ENCODE measurements at places on chromosomes 3 and 15.

DNA sequence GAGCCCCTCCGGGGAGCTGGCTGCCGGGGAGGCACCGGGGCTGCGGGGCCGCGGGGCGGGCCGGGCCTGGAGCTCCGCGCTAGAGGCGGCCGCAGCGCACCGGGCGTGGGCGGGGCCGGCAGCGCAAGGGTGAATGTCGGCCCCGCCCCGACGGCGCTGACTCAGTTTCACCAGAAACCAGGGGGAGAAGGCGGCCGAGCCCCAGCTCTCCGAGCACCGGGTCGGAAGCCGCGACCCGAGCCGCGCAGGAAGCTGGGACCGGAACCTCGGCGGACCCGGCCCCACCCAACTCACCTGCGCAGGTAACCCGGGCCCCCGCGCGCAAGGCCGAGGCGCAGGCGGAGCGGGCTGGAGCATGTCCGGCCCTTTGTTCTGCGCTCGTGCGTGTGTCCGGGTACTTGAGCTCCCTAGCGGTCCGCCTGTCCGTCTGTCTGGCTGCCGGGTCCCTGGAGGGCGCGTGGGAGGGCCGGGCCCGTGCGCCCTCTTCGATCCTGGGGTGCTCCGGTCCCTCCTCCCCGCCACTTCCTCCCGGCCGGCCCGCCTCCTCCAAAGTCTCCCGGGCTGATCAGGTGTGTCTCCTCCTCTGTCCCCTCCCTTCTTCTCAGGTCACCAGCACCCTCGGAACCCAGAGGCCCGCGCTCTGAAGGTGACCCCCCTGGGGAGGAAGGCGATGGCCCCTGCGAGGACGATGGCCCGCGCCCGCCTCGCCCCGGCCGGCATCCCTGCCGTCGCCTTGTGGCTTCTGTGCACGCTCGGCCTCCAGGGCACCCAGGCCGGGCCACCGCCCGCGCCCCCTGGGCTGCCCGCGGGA lies at the start of gene SPINT1:
Gene SPINT1 (plus strand): TSS at position 164 of the 811 bp plus-strand sequence. CDS start 507 bp downstream, at position 671.
- DNase-seq, result no peak

DNA sequence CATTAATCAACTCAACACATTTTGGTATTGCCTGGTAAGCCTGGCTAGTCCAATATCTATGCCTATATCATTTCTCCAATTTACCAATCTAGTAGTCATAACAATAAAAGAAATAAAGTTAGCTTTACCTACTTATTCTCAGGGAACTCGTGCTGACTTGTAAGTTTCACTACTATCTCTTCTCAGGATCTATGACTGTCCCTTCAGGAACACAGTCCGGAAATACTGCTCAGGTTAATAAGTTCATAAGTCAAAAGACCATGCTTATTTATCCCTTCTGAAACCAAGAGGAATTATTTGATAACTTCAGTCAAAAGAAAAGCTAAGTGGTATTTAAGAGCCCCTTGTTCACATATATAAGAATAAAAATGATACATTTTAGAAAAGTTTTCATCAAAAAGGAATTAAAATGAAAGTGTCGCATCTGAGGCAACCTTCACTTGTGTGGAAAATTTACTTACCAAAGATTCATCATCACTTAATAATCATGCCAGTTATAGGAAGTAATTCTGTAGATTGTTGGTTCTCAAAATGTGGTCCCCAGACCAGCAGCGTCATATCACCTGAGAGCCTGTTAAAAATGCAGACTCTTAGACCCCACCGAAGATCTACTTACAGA lies 15.5 kb upstream of the THRB start:
- DNase-seq, result no peak

DNA sequence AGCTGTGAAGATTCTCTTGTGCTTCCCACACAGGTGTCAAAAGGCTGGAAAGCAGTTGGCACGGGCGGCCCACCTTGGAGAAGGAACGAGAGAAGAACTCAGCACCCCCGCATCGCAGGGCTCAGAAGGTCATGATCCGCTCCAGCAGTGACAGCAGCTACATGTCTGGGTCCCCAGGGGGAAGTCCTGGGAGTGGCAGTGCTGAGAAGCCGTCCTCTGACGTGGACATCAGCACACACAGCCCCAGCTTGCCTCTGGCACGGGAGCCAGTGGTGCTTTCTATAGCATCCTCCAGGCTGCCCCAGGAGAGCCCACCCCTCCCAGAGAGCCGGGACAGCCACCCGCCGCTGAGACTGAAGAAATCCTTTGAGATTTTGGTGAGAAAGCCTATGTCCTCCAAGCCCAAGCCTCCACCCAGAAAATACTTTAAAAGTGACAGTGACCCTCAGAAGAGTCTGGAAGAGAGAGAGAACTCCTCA lies 31.4 kb downstream of the STARD5 start:
- peak; percentile 37 for DNase-seq

GRCh38 chr3:121942116-121942786 lies 48.0 kb downstream of the SLC15A2 start:
- no peak for DNase-seq

GRCh38 chr3:195186041-195186709 lies 84.8 kb downstream of the XXYLT1 start:
- no peak for DNase-seq

DNA sequence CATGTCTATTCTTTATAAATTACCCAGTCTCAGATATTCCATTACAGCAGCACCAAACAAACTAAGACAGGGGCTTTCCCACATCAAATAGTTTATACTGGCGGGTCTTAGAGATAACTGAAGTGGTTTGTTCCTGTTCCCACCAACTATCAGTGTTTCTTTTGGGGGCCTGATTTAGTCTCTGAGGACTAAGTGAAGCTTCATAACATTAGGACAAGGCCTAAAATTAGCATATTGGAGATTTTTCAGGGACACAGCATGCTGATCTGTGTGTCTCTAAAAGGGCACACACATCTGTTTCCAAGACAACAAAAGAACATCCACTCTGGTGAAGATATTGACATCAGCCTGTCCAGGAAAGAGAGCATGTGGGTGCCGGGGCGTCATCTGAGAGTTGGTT lies 72.6 kb upstream of the SEMA6D start:
- no peak for DNase-seq

DNA sequence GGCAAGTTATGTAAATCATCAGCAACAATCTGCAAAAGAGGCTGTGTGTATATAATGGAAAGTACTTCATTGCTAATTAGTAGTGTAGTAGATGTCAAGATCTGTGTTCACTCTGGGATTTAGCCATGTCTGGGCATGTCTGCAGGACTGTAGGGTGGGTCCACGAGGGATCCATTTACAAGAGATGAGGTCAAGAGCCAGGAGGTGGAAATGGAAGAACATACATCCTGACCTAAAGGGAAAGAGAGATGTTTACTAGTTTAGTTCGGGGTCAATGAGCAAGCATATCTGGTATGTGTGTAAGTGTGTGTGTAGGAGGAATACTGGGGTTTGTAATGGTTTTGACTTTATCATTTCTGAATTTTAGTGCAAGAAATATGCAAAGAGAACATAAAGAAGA lies 171.5 kb upstream of the NANOGP8 start:
- no peak for DNase-seq

GRCh38 chr3:197775317-197775716 lies 15.7 kb upstream of the LRCH3 start:
- no peak for DNase-seq

GRCh38 chr15:34259566-34259965 lies 34.8 kb downstream of the EMC4 start:
- no peak for DNase-seq

GRCh38 chr15:31268911-31269784 lies 57.5 kb upstream of the KLF13 start:
- no peak for DNase-seq

DNA sequence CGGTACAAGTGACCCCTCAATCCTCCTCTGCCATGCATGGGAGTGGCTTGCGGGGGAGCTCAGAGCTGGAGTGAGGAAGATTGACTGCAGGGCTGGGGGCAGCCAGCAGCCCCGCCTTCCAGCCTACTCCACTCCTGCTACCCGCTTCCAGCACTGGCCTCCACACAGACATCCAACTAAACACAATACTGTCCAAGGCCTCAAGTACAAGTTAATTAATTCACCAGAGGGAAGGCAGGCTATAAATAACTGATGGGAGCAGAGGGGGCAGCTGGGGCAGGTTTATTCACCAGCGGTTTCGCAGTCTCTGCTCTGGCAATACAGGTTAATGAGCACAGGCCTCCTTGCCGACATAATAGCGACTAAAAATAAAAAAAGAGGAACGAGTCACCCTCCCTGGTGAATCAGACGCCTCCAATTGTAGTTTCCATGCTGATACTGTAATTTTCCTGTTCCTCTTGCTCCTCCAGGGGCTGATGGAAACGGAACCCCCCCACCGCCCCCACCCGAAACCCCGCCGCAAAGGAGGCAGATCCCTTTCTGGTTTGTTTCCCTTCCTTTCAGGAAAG lies 166.4 kb upstream of the TLE3 start:
- no peak for DNase-seq

GRCh38 chr3:61853912-61854311 lies 292.5 kb downstream of the PTPRG start:
- no peak for DNase-seq

DNA sequence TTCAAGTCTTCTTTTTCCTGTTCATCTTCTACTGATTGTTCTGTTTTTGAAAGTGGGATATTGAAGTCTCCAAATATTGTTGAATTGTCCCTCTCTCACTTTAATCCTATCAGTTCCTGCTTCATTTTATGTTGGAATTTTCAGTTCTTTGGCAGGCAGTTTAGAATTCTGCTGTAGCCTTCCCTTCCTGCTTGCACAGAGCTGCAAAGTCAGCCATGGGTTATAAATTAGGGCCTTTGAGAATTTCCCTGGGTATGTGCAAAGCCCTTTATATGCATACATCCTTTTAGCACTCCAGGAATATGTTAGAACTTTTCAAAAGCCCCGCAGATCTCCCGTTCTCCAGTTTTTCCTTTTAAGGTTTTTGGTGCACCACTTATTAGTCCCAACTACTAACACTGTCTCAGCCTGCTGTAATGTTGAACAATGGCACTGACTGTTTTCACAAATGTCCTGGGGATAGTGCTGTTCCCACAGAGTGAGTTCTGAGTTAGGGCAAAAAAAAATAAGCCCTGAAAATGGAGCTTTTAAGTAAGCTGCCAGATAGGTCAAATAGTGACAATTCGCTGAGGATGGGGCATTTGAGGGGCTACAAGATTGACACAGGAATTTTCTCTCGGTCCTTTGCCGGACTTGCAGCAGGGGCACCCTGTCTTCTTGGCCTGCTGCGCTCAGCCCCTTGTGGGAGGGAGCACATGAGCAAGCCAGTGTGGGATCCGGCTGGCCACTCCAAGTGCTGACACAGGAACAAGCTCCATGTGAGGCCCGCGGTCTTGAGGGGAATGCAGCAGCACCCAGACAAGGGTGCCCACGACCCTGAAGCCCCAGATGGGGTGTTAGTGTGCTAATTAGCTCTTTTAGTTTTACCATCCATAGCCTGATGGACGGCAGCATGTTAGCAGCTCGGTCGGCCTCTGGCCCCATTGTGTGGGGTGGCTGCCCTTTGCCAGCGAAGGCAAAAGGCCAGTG lies 96.0 kb downstream of the VPS8 start:
- DNase-seq, result no peak

GRCh38 chr3:78878011-78878410 lies 889.8 kb downstream of the ROBO1 start:
- DNase-seq, result no peak

GRCh38 chr3:42535981-42536784 lies 33.7 kb downstream of the VIPR1 start:
- peak; percentile 17 for DNase-seq

GRCh38 chr3:186149319-186149960 lies 40.6 kb upstream of the ETV5 start:
- DNase-seq, result no peak

DNA sequence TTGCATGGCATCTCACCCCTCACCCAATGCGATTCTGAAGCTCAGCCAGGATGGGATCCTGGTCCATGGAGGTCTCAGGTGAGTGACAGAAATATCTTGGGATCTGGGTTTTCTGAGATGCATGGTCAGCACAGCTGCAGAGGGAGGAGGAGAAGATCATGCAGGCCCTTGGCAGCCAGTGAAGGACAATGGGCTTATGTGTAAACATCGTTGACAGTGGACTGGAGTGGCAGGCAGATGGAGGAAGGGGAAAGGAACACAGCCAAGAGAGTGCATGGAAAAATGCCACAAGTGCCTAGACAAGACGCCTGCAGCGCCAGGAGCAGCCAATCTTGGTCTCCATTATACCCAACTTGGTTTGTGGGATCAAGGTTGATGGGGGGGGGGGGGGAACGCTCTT lies 347.9 kb downstream of the MCTP2 start:
- no peak for DNase-seq

DNA sequence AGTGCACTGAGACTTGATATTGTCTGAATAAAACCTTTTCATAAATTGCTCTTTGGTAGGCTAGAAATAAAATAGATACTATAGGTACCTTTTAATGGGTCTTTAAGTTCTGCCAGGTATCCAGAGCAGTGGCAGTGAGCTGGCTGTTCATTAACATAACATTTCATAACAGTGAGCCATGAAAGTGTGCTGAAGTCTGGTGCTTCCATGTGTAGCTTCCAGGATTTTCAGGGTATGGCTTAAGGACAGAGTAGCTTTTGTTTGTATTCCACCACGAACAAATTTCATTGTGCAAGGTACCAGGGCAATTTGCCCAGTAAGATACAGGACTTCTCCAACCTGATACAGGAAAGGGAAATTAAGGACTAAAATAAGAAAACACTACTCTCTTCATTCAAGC lies 124.7 kb upstream of the NANOGP8 start:
- no peak for DNase-seq

- DNase-seq, result peak; percentile 31
Observed at GRCh38 chr3:45677033-45677446, 12.2 kb upstream of the SACM1L start.

DNA sequence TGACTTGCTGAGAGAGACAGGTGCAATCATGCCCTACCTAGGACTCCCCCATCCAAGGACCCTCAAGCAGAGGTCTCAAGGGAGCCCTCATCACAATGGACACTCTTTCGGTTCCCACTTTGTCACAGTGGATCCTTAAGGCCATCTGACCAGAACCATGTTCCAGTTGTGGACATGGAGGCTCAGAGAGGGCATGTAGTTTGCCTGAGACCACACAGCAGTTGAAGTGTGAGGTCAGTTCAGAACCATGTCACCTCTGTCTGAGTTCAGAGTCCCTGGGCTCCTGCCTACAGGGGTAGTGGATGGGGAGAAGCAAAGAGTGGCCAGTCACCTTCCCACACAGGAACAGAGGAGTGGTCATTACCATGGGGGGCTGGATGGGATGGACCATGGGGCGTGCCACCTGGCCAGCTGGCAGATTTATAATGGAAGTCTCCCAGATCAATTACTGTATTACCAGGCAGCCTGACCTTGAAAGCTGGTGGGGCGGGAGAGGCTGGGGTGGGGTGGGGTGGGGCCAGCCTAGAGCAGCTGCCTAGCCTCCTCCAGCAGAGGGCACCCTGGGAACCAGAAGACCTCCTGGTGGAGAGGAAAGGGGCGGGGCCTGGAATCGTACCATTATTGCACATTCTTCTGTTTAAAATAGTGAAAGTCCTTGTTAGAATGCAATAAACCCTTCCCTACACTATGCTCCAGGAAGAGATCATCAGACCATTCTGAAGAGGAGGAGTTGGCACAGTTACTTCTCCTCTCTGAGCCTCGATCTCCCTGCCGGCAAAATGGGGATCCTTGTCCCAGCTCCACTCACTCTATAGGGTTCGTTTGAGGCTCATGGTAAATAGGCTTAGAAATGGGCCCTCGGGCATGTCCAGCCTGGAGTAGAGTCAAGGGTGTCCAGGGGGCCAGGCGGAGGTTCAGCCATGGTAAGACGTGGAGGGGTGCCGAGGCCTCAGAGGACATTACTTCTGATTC lies 26.9 kb upstream of the LINGO1 start:
- no peak for DNase-seq

- DNase-seq, result no peak
Observed at GRCh38 chr3:186060222-186060621, 48.7 kb downstream of the ETV5 start.

All from effector memory CD4-positive, alpha-beta T cell (primary cell).